Stimulated activated CD4-positive, alpha-beta T cell treated with anti-CD3 and anti-CD28 coated beads, TNF-alpha, amount 100 ng/mL, for 24 hours (primary cell): ENCODE measurements at places on chromosomes 13 and 19.

DNA sequence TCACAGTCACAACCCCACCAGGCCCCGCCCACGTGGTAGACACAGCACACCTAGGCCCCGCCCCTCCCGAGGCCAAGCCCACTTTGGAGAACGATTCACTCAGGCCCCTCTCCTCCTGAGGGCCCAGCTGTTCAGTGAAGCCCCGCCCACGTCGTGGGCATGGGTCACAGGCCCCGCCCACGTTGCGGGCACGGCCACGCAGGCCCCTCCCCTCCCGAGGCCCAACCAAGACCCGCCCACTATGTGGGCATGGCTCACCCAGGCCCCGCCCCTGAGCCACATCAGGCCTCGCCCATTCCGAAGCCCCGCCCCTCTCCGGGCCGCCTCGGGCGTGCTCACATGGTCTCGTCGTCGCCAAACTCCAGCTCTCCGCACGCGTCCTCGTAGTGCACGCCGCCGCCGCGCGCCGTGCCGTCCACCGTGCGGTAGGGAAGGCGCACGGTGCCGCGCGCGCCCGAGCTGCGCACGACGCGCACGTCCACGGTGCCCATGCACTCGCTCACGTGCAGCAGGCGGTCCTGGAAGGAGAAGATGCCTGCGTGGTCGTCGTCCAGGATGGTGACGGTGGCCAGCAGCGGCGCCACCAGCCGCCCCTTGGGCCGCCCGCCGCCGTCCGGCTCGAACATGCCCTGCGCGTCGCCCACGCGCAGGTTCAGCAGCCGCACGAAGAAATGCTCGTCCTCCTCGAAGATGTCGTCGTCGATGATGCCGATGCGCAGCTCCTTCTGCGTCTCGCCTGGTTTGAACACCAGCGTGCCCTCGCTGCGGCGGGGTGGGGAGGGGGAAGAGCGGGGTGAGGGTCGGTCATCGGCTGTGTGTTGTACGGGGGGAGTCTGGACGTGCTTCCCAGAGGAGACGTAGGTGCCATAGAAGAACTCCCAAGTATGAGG is 24.0 kb downstream of the SLC8A2 start:
- DNase-seq: peak; percentile 68

DNA sequence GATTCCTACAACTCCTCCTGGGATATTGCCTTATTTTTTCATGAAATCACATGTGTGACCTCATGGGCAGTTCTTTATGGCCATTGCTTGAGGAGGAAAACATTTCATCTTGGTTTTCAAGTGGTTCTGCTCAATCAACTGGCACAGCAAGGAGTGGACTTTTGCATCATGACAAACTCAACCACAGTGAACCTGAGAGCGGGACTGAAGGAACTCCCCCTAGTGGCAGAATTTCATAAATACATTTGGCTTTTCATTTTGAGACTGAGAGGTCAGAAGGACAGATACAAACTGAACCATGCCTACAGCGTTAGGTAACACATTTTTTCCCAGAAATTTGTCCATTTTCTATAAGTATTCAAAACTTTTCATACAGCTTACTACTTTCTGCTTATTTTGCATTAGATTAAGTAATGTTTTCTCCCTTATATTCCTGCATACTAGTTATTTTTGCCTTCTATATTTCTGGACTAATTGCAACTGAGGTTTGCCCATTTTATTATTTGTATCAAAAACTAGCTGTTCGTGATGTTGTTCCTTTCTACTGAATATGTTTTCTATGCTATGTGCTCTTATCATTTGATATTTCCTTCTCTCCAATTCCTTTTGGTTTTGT is 13.4 kb upstream of the SIGLEC12 start:
- DNase-seq: peak; percentile 19

DNA sequence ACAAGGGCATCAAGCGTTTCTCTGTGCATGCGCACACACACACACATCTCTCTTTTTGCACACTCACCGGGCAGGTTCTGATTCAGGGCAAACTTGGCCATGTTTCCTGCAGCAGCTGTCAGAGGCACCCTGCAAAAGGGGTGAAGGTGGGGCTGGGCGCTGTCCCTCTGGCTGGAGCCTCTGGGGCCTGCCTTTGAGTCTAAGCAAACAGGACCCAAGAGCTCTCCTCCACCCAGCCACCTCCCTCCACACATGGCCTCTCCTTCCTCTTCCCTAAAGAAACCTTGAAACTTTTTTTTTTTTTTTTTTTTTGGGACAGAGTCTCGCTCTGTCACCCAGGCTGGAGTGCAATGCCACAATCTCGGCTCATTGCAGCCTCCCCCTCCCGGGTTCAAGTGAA is 5.3 kb downstream of the KANK3 start:
- no peak for DNase-seq

DNA sequence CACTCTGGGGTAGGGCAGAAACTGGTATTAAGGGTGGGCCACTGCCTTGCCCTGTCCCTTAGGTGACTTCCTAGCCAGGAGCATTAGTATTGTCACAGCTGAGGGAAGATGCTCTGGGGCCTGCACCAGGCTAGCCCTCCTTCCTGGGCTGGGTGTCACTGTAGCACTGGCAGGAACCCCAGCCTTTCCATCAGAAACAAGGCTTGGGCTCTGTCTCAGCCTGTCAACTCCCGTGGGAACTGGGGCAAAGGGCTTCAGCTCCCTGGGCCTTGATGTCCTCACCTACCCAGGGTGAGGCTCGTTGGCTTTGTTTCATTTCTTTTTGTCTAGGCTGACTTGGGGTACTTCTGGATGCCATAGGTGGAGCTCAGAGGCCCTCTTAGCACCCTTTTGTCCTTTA is 18.0 kb downstream of the PAF1 start:
- DNase-seq: no peak

GRCh38 chr19:28876609-28877123 is 336.3 kb downstream of the UQCRFS1 start:
- no peak for DNase-seq
